ENCODE measurements at places on chromosomes 13 and 19.

GRCh38 chr19:49333811-49334288, 1.4 kb upstream of the CD37 start:
- no peak for DNase-seq

DNA sequence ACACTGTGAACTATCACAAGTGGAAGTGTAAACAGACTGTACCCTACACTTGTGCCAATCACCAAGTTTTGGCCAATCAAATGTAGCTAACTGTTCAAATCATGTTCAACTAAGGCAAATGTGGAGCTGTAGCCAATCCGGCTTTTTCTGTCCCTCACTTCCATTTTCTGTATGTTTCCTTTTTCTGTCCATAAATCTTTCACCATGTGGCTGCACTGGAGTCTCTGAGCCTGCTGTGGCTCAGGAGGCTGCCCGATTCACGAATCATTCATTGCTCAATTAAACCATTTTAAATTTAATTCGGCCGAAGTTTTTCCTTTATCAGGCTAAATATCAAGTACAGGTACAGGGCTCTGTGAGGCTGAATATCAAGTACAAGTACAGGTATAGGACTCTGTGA, 216.5 kb downstream of the RFC3 start:
- DNase-seq = no peak

DNA sequence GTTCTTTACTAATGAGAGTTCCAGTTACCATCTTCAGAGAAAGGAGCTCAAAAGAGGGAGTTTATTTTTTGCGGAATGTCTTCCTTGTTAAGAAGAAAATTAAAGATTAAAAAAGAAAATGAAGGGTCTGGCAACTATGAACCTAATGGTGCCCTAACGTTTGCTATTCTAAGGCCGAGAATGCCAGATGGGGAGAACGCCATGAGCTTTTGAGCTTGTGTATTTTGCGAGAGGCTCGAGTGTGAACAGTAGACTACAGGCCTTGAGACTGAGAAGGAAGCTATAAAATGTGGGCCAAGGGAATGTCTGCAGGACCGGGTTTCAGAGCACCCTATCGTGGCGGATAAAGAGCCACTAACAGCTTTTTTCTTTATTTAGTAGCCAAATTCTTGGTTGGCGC, 6.7 kb downstream of the FGF14 start:
- DNase-seq = peak; percentile 27

DNA sequence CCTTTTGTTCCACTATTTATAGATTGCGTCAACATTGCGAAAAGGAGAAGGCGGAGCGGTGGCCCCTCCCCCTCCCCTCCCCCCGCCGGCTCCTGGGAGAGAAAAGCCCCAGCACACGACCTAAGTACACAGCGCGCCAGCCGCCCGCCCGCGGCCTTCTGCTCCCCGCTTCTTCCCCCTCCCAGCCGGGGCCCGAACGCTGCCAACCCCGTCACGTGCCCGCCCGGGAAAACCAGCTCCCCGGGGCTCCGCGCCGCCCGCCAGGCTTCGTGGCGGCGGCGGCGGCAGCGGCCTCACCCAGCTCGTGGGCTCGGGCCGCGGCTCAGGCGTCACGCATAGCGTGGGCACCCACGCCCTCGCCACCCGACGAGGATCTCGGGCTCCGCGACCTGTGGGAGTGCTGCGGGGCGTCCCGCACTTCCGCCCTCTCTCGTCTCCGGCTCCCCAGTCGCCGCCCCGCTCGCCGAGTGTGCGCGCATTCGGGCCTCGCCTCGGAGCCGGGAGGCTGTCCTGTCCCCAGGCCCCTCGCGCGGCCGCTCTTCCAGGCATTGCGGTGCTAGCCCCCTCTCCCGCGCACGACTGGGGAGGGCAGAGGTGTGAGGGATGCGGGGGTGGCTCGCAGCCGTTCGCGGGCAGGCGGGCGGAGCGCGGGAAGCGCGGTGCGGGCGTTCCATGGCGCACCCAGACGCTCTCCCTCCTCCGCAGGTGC, 110.5 kb downstream of the KCNRG start:
- DNase-seq = peak; percentile 71

- no peak for DNase-seq
Observed at GRCh38 chr13:97474349-97474980, 40.5 kb downstream of the RAP2A start.

- DNase-seq = no peak
Observed at GRCh38 chr13:30126903-30127428, 180.4 kb downstream of the KATNAL1 start.

DNA sequence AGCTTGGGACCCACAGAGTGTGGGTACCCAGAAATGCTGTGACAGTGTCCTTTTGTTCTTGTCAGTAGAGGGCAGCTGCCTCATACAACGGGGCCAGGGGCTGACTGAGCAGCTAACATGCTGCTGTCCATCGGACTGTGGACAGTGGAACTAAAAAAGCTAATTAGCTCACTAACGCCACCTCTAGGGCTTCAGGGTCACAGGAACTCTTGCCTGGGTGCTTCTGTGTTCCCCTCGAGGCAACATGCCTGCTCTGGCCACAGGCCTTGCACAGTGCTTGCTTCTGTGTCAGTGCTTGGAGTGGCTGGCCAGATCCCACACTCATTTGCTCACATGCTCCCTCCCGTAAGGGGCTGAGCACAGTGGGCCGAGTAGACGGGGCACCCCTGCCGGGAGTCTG, 377.0 kb downstream of the OLFM4 start:
- DNase-seq = no peak

DNA sequence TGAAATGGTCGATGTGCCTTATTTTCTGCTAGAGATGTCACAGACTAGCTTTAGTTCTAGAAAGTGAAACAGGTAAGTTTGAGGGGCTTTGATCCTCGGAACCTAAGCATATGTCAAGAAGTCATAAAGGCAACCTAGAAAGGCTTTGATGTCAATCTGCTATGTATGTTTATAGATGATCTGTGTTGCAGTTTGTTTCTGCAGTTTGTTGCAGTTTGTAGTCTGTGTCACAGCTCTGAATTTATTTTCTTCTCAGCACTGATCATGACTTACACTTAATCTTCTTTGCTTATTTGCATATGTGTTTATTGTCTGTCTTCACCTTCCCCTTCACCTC, 5.9 kb downstream of the LSM14A start:
- no peak for DNase-seq

DNA sequence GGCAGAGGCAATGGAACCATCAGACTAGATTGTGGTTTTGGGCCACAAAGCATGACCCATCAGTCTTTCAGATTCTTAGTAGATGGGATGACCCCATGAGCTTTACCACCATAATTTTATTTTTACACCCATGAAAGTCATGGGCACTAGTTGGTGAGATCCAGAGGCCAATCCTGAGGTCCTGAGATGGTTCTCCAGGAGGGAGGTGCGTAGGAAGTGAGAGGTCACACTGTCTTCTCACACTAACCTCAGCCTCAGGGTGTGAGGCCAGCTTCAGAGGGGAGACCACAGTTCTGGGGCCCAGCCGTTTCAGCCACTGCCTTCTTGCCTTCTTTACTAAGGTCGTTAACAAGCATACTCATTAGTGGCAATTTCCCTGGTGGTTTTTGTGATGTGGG, 106.4 kb downstream of the AKAP11 start:
- DNase-seq = no peak

- no peak for DNase-seq
Observed at GRCh38 chr13:94154367-94154766, 325.1 kb downstream of the DCT start.

DNA sequence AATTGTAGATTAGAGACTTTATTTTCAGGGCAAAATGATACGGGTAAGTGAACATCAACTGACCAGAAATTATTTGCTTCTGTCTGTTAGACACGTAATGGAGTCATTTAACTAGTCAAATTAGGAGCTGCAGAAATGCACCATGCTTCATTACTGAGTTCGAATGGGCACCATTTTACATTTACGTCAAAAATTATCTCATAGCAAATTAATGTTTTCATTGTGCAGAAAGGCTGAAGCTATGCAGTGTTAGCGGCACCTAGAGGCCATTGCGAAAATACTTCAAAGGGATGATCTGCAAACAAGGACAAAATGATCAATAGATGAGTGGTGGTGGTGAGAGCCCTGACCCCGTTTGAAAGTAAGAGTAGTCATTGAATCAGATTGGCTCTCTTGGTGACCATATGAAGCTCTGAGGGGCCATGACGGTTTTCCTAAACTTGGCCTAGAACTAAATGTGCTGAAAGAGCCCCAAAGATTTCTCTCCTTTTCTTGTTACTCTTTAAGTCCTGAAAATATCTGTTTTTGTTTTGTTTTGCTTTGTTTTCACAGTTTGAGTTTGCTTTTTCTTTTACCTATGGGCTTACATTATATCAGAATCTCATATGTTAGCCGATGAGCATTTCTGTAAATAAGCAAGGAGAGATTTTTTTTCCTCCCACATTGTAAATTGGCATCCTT, 277.9 kb downstream of the ZNF536 start:
- peak; percentile 7 for DNase-seq

DNA sequence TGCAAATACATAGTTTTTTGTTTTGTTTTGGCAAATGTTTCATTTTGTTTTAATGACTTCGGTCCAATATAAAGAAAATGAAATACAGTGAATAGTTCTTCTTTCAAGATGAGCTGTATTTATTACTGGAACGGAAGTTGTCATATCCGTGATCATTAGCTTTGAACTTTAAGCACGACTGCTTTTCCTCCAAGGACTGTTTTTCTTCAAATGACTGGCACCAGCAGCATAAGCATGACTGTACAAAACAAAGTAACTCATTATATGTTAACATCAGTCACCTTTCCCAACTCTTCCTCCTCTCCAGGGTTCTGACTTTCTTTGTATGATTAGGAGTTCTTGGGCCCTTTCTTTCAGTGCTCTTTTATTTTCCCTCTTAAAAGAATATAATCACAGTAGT, 20.5 kb downstream of the EDNRB start:
- DNase-seq = no peak

DNA sequence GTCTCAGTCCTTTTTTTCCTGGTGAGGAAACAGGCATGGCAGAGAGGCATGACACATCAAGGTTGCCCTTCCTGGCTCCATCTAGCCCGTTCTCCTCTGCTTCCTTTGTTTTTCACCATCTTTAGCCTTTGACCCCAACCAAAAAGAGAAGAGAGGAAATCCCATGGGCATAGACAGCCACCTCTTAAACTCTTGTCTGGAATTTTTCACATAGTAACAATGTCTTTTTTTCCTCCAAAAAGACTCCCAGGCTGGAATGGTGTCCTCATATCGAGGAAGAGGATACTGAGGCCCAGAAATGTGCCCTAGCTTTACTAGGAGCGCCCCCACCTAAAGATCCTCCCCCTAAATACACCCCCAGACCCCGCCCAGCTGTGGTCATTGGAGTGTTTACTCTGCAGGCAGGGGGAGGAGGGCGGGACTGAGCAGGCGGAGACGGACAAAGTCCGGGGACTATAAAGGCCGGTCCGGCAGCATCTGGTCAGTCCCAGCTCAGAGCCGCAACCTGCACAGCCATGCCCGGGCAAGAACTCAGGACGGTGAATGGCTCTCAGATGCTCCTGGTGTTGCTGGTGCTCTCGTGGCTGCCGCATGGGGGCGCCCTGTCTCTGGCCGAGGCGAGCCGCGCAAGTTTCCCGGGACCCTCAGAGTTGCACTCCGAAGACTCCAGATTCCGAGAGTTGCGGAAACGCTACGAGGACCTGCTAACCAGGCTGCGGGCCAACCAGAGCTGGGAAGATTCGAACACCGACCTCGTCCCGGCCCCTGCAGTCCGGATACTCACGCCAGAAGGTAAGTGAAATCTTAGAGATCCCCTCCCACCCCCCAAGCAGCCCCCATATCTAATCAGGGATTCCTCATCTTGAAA, at the start of gene GDF15:
GDF15 (plus strand) TSS at position 484 of the 868 bp plus-strand sequence; CDS start at position 516, 32 bp downstream.
- DNase-seq = peak; percentile 46

- no peak for DNase-seq
Observed at GRCh38 chr13:92452840-92453239, 773.8 kb upstream of the GPC6 start.

DNA sequence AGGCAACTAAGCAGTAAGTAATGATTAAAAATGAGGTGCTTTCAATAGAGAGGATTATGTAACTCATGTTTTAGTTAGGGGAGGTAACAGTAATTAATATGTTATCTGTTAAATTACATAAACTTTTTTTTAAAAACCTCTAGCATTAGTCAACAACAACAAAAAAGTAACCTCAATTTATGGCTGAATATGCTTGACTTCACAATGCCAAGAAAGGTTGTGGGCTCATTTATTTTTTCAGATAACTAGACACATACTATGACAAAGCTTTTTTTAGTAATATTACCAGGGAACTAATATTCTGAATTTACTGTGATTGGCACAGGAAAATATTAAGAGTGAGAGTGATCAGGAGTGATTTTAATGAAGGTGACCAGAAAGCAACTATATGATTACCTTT, 54.9 kb downstream of the KCNRG start:
- DNase-seq = no peak

DNA sequence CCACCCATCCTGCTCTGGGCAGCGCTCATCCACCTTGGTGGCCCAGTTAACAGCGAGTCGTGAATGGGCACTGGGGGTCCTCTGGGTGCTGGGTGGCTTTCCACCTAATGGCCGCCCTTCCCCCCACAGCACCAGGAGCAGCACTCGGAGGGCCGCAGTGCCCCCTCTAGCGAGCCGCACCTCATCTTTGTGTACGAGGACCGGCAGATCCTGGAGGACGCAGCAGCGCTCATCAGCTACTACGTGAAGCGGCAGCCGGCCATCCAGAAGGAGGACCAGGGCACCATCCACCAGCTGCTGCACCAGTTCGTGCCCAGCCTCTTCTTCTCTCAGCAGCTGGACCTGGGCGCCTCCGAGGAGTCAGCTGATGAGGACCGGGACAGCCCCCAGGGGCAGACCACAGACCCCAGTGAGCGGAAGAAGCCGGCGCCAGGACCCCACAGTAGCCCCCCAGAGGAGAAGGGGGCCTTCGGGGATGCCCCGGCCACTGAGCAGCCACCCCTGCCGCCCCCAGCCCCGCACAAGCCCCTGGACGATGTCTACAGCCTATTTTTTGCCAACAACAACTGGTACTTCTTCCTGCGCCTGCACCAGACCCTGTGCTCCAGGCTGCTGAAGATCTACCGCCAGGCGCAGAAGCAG, 19.3 kb upstream of the F2RL3 start:
- DNase-seq = no peak

DNA sequence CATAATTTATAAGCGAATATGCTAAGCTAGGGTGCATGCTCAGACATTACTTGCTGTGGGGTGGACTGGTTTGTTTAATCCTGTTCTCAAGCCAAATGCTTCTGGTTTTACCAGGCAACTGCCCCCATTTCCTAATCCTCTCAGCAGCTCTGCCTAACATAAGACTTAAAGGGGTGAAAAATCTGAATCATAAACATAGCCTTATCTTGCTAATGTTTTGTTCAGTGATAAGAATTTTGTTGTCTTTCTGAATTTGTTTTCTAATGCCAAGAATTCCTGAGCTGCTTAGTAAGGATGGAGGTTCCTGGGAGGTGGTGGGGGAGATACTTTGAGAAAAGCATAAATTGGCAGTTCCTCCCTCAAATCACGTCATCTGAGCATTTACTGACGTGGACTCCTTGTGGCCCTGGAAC, 42.7 kb downstream of the ING1 start:
- DNase-seq = no peak

DNA sequence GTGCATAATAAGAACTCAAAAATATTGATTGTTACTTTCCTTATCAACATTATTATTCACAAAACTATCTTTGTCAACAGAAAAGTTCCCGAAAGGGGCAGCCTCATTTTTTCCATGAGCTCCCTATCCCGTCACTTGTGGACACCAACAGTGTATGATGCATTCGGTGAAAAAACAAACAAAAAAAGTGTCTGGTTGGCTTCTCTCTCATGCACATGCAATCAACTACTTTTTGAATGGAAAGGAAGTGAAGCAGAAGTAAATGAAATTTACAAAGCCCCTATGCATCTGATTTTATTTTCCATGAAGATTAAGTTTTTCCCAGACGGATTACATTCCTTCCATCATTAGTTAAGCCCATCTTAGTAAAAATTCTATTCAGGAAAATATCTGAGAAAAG, 526.9 kb downstream of the RFC3 start:
- DNase-seq = no peak

GRCh38 chr19:20318616-20319015, 151.6 kb downstream of the ZNF486 start:
- no peak for DNase-seq
